NCI-H1417 (cell line): ENCODE measurements at places on chromosomes 5 and 9.

DNA sequence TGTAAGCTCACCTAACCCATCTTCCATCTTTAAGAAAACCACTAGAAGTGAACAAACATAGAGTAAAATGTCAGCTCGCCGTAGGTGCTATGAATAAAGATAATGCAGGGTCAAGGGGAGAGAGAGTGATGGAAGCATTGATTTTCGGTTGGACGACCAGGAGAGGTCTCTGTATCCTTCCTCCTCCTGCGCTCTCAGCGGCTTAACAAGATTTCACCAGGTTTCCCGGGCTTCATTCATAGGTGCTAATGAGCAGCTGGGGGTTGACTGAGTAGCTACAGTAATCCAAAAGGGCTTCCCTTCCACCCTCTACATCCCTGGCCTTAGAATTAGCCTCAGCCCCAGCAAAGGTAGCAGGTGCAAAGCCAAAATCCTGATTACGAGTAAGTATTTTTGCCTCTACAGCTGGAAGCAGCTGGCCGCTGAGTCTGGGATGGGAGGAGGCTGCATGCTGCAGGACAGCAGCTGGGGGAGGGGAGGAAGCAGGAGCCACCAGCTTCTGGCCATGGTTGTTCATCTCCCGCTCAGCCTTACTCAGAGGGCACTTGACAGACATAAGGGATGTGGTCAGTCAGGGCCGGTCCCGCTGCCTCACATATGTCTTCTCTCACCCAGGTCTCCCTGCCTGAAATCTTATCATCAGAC lies 112.0 kb upstream of the IL12B start:
- no peak for DNase-seq

DNA sequence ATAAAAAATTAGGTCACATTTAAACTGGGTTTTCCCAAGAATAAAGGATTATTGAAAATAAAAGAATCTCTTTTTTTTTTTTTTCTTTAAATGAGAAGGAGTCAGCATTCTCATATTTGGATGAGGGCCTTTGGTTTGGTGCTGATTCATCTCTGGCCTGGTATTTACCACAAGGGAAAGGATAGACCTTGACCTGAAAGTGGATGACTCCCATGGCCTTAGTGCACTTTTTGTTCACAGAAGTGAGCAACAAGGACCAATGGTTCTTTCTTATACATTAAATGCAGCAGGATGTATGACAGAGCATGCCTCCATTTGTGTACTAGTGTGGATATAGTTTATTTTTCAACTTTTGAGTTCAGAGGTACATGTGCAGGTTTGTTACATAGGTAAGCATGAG lies 6.9 kb downstream of the YTHDC2 start:
- DNase-seq, result no peak

- DNase-seq, result no peak
Observed at GRCh38 chr9:124334568-124335319, 77.0 kb downstream of the NEK6 start.

DNA sequence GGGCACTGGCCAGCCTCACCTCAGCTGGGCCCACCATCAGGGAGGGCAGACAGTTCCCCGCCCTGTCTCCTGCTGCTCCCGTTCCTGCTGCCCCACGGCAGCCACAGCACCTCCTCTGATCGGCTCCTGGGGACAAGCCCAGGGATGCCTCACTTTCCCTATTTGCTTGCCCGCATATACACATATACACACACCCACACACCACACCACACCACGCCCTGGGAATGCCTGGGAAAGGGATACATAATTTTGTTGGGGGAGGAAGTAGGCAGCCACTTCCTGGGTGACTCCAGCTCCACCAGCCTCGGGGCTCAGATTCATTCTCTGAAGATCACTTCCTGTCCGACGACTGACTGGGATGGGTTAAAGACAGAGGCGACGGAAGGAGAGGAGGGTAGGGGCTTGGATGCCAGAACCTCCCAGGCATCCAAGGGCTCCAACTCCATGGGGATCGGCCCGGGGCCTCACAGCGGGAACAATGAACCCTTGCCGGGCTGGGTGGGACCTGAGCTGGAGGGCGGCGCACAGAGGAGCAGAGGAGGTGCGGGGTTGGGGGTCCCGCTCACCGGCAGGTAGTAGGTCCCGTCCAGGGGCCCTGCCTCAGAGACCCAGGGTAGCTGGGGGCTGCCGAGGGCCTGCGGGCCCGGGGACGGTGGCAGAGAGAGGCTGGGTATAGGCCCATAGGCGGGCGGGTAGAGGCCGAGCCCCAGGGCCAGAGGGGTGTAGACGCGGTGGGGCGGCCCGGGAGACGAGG lies 2.0 kb upstream of the MZB1 start:
- no peak for DNase-seq

- no peak for DNase-seq
Observed at GRCh38 chr5:111775224-111775623, 18.2 kb upstream of the NREP start.

- peak; percentile 1 for DNase-seq
Observed at GRCh38 chr9:26723486-26723885, 169.1 kb downstream of the CAAP1 start.

DNA sequence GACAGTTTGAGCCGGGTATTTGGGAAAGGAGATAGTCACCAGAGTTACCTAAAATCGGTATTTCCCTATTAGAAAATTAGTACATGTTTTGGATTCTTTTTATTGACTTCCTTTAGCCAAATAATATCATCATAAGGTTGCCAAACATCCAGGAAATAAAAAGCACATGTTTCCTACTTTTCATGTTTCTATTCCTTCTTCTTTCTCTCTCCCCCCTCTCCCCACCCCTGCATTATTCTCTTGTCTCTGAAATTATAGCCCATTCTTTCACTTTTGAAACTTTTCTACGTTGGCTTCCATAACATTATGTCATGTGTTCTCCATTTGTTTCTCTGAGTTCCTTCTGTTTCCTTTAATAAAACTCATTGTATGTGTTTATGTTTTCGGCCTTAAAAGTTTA lies 161.9 kb downstream of the ALDH1A1 start:
- DNase-seq, result no peak

DNA sequence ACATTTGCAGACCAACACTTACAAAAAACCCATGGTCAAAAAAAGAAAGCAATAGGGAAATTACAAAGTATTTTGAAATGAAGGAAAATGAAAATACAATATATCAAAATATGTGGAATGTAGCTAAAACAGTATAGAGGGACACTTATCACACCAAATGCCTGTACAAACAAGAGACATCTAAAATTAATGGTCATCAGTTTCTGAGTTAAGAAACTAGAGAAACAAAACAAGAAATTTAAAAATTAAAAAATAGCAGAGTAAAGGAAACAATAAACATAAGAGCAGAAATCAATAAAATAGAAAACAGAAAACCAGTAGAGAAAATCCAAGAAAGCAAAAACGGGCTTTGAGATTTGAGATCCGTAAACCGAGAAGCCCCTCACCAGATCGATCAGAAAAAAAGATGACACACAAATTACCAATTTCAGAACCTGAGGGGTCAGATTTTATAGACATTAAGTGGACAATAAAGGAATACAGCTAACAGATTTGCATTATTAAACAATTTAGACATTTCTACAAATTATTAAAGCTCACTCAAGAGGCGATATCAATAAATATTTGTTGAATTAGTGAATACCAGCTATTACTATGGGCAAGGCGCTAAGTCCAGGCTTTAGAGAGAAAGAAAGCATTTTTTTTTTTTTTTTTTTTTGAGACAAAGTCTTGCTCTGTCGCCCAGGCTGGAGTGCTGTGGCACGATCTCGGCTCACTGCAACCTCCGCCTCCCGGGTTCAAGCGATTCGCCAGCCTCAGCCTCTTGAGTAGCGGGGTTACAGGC lies 1.0 kb upstream of the TENT2 start:
- DNase-seq, result no peak

DNA sequence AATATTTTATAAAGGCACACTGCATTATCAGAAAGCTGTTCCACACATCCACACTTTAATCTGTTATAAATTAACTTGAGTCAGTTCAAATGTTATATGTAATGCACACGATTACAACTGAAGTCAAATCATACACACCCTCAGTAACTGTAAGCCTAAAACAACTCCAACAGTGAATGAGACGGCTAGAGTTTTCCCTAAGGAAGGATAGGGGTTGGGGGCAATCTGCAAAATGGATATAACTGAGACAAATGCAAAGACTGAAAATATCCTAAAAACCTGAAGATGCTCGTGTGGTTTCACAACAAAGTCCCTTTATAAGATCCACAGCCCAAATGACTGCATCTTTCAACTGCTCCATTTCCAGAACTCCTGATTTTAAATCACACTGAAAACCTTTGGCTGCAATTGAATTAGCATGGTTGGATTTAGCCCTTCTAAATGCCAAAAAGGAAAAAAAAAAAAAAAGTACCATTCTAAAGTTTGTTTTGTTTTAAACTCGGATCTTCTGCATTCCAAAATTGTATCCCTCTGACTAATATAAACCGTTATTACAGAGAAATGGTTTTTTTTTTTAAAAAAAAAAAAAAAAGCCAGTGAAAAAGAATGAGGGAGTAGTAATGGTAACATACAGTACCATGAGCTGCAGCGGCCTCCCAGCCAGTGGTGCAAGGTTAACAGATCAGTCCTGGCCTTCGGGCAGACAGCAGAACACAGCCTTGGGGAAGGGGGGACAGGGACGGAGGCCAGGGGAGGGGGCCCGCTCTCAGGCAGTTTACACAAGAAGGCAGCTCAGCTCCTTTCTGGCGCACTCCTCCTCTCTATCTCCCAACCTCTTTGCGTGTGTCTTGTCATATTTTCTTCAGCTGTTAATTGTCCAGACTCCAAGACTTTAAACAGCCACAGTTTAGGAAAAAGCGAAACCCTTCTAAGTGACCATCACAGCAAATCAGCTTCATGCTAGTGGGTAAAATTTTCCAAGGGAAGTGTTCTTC lies 166.1 kb downstream of the BNC2 start:
- no peak for DNase-seq

GRCh38 chr9:133615606-133616188 lies 6.5 kb upstream of the FAM163B start:
- no peak for DNase-seq

DNA sequence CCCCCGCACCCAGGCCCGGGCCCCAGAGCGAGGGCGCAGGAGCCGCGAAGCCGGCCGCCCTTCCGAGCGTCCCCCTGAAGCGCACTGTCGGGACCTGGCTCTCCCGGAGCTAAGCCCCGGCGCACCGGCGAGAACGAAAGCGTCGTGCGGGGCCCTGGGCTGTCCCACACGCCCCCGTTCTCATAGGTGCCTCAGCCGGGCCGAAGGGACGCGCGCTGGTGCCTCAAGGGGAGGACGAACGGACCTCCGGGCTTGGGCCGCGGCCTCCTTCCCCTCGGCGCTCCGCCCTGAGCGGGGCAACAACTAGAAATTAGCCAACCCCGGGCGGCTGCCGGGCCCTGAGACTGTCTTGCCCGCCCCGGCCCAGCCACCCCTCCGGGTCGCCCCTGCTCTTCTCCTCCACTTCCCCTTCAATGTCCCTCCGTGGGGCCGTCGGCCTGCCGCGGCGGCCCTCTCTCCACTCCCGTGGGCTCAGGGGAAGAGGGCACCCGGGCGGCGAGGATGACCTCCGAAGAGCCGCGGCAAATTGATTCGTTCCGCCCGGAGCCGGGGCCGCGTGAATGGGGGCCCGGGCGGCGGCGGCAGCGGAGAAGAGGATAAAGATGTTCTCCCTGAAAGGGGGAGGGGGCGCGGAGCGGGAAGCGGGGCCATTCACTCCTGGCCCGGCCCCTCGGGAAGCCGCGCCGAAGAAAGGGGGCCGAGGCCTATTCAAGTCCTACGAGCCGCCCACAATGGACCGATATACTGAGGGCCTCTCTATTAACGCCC lies 3.5 kb upstream of the PRDM12 start:
- peak; percentile 55 for DNase-seq

GRCh38 chr9:132167192-132167591 lies 5.3 kb downstream of the NTNG2 start:
- peak; percentile 26 for DNase-seq

- peak; percentile 38 for DNase-seq
Observed at GRCh38 chr5:1135696-1136525, 24.0 kb upstream of the SLC12A7 start.

DNA sequence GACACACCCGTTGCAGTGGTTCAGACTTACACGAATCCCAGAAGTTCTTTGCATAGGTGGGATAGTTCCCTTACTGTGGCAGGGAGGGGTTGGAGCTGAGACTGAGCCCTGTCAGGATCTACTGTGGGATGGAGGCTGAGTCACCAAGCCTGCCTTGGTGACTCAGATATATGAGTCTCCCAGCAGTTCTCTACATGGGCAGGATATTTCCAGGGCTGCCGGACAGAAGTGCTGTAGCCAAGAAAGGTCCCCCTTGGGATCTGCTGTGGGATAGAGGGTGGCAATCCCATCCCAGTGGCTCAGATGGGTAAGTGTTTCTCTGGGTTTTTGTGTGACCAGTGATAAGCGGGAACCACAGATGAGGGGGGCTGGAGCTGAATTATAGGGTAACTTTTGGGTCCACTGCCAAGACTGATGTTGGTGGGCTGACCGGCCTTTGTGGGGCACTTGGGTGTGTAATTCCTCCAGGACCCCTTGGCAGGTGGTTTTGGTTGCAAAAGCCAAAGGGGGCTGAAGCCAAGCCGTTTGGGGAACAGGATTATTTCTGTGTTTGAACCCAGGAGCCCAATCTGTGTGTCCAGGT lies 18.7 kb downstream of the XRCC4 start:
- no peak for DNase-seq

DNA sequence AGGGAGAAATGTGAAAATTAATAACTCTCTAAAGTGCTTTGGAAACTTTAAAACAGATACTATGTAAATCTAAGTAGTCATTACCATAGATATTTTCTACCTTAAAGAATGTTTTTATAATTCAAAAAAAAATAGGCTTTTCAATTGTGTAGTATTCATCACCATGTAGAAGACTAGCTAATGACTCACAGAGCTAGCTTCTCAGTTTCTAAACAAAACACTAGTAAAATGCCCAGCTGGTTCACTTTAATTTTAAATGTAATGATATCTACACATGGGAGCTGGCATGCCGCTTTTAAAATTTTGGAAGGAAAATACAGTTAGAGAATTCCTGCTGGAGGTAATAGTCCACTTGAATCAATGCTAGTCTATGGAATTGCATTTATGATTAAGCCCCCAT lies 509.8 kb downstream of the CSNK1G3 start:
- no peak for DNase-seq

DNA sequence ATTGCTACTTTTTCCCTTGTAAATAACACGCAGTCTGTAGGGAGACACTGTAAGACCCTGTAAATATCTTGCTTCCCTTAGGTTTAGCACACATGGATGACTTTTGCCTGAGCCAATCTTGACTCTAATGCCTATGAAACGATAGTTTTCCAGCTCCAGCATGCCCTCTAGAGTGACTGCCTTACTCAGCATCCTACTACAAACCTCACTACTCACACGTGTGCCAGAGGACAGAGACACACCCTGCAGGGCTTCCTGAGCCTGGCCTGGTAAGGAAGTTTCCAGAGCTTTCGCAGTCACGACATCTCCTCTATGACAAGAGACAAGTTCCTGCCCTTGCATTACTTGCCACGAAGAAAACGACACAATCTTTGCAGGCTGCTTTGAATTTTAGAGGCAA lies 138.1 kb downstream of the ATPSCKMT start:
- DNase-seq, result peak; percentile 22
